ENCODE measurements at places on chromosomes 1 and 21. TPM values are rescaled to one million over a fixed set of nuclear protein-coding genes. Genes with fewer than 3 reads are reported as not detected.

RPTN gene
- total RNA-seq: 0.07 TPM

SLC22A15 gene
- total RNA-seq: 0.74 TPM

ARHGEF10L gene
- total RNA-seq: 8.0 TPM

CFAP45 gene
- 0.46 TPM for total RNA-seq

PRKAA2 gene
- 2.8 TPM for total RNA-seq

LAPTM5 gene
- total RNA-seq: 0.16 TPM

NFIA gene
- total RNA-seq: 4.8 TPM

LHX8 gene
- 1.2 TPM for total RNA-seq

LZIC gene
- total RNA-seq: 22.2 TPM

KCNK2 gene
- total RNA-seq: 0.16 TPM

MCOLN3 gene
- total RNA-seq: 3.9 TPM

C1orf56 gene
- 4.2 TPM for total RNA-seq

TEDDM1 gene
- total RNA-seq: not detected

PCNT gene
- total RNA-seq: 14.8 TPM

NEK2 gene
- total RNA-seq: 47.4 TPM

TATDN3 gene
- total RNA-seq: 14.6 TPM

MYOG gene
- not detected for total RNA-seq

C1orf74 gene
- 1.8 TPM for total RNA-seq

MAD2L2 gene
- total RNA-seq: 53.9 TPM

CYP4A11 gene
- total RNA-seq: not detected

MAEL gene
- not detected for total RNA-seq

FCRL4 gene
- total RNA-seq: not detected

TTC13 gene
- 9.4 TPM for total RNA-seq

AADACL3 gene
- total RNA-seq: not detected

LGALS8 gene
- total RNA-seq: 31.7 TPM

GPR52 gene
- not detected for total RNA-seq

HEYL gene
- total RNA-seq: 3.5 TPM

NCMAP gene
- 0.17 TPM for total RNA-seq

RNU1-1 gene
- total RNA-seq: not detected

ARMH1 gene
- total RNA-seq: 0.65 TPM

TBCE gene
- total RNA-seq: 58.3 TPM

LAMB3 gene
- 23.2 TPM for total RNA-seq

KIAA0040 gene
- total RNA-seq: 0.56 TPM

PRAMEF2 gene
- not detected for total RNA-seq

EFNA3 gene
- total RNA-seq: 6.2 TPM

MFSD2A gene
- 4.3 TPM for total RNA-seq

PLEKHM2 gene
- 16.2 TPM for total RNA-seq

PADI3 gene
- total RNA-seq: 1.4 TPM

SLC26A9 gene
- 0.09 TPM for total RNA-seq

CELA2A gene
- not detected for total RNA-seq

RAP1GAP gene
- 7.1 TPM for total RNA-seq

RAB4A gene
- total RNA-seq: 46.2 TPM

NPHS2 gene
- total RNA-seq: not detected

FABP3 gene
- total RNA-seq: not detected

NMNAT1 gene
- 2.9 TPM for total RNA-seq

EFNA4 gene
- total RNA-seq: 11.6 TPM

ERO1B gene
- 2.8 TPM for total RNA-seq

RGS13 gene
- total RNA-seq: not detected

SAMD11 gene
- total RNA-seq: 23.8 TPM

HDGF gene
- 456 TPM for total RNA-seq

OLIG1 gene
- total RNA-seq: not detected
